Central memory CD8-positive, alpha-beta T cell (primary cell): ENCODE measurements at places on chromosomes 7 and 10.

DNA sequence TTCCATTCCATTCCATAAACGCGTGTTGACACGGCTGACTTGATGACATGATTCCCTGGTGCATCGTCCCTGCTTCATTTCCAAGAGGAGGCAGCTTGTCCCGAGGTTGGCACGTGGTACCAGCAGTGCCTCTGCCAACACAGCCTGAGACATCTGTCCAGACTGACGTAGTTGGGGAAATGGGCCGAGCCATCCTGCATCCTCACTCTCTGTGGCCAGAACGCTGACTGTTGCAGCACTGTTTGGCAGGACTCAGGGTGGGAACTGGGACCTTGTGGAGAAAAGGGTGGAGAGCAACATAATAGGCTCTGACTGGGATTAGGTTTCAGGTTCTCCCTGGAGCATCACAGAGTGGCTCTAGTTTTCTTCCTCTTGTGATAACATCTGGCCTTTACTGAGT, 118.6 kb upstream of the BTBD16 start:
- DNase-seq, result no peak

DNA sequence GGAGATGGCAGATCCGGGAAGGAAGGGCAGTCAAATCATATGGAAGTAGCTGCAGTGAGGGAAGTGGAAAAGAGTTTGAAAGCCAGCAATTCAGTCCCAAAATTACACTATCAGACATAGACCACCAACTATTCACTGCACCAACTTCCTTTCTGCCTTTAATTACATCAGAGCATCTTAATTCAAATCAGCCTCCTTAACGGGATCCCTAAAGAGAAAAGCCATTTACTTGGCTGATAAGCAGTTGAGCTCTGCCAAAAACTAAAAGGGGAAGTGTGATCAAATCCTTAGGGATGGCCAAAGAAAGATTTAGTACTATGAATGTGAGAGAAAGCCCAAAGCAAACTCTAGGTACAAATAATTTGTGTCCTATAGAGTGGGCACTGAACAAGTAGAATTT, 110.4 kb downstream of the AMPH start:
- no peak for DNase-seq

- no peak for DNase-seq
Measured at GRCh38 chr10:23702977-23703414, 264.1 kb downstream of the OTUD1 start.

DNA sequence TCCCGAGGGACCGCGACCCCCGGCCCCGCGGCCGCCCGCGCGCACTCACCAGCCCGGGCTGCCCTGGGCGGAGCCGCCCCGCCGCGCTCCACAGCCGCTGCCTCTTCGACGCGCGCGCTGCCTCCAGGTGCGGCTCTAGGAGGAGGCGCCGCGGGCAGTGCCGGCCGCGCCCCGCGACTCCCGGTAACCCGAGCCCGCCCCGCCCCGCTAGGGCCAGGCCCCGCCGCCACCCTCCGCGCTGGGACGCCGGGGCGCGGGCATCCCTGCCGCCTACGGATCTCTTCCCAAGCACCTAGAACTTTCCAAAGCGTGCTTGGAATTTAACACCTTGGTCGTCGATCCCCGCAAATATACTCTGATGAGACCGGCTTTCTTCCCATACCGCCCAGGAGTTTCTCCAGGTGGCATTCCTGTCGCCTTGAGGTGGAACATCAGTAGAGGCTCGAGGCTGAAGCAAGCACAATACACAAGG, at the start of gene SLC26A5:
Gene SLC26A5, minus strand, starts transcription at position 159 of the 472 bp plus-strand sequence. CDS start 24,693 bp downstream, outside the sequence.
- DNase-seq, result no peak

DNA sequence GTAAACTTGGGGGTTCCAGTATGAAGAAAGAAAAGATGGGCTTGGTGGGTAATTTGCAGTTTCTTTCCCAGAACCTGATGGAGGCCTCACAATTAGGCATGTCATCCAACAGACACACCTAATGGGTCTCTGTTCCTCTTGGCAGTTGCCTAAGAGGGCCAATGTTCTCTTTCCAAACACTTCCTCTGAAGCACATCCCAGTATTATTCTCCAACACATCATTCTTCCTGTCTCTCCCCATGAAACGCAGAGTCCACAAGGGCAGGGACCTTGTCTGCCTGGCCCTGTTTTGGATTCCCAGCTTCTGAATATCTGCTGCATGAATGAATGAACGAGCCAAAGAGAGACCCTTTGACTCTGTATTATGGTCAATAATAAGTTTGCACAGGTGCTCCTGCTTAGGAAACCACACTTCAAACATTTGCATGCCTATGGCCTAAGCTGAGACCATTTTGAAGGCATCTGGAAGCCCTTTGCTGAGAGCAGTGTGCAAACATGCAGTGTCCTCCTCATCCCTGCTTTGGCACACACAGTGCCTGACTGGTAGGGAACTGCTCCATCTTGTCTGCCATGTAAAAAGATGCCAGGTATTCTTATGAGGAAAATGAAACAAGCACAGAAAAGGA, 100.9 kb upstream of the CHST15 start:
- DNase-seq, result no peak

- DNase-seq, result no peak
Measured at GRCh38 chr7:142961973-142962926, at the start of gene KEL. Gene KEL, minus strand, starts transcription at chr7:142962363. Its CDS starts 157 bp downstream, at chr7:142962206.

- DNase-seq, result no peak
Measured at GRCh38 chr7:36086571-36086970, 66.5 kb upstream of the EEPD1 start.

DNA sequence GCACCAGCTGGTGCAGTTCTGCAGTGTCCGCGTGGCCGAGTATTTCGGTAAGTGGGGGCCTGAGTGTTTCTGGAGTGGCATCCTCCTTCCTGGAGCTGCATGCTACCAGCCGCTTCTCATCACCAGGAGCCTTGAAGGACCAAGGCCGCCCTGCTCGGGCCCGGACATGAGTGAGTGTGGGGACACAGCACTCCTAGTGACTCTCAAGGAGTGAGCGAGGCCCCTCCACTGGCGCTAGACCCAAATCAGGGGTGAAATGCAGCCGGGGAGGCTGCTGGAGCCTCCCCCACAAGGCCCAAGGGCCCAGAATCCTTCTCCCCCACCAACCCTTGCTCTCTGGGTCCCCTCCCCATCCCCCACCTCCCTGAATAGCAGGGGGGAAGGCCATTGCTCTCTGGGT, 48.0 kb downstream of the CAMK2B start:
- DNase-seq, result no peak

- no peak for DNase-seq
Measured at GRCh38 chr7:84261509-84261908, 66.9 kb upstream of the SEMA3A start.

- DNase-seq, result no peak
Measured at GRCh38 chr7:151252561-151252835, 4.0 kb upstream of the SMARCD3 start.

DNA sequence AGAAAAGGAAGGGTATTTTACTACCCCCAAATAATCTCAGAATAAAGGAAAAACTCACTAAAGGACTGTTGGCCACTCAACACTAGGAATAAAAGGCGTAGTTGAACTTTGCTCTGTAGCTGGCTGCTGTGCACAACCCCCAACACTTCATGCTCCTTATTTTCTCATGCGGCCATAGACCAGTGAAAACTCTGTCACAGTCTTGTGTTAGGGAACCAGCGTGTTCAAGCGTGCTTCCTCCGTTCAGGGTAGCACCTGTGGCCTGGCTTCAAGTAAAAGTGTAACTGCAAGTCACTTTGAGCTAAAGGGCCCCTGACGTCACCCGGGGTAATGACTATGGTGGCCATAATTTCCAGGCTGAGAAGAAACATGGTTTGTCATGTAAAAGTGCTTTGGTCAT, 27.0 kb downstream of the BLNK start:
- DNase-seq, result no peak

DNA sequence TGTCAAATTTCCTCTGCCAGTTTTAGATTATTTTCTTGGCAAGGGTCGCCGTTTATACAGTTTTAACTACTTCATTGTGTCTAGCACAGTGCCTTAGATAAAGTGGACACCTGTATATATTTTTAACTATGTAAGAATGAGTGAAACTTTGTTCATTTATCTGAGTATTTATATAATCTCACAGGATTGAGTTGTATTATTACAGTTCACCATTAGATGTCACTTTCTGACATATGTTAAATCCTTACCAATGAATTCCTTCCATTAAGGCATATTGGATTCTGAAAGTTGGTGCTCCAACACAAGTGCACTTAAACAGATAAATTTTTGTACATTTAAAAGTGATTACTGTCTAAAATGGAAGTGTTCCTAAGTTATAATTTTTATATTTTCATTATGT, 43.0 kb downstream of the ZMYND11 start:
- DNase-seq, result no peak

- no peak for DNase-seq
Measured at GRCh38 chr10:10044922-10045764, 972.5 kb upstream of the CELF2 start.
